Gastroesophageal sphincter (tissue), 4 donors: ENCODE measurements at places on chromosomes 5 and 9. TPM values are rescaled to one million over a fixed set of nuclear protein-coding genes. Genes with fewer than 3 reads are reported as not detected.
A peak's percentile ranks its signal among the peaks of the same experiment; 100 is the strongest.

CYFIP2 gene
- 50.6 TPM for total RNA-seq

EIF4E1B gene
- not detected for total RNA-seq

DNA sequence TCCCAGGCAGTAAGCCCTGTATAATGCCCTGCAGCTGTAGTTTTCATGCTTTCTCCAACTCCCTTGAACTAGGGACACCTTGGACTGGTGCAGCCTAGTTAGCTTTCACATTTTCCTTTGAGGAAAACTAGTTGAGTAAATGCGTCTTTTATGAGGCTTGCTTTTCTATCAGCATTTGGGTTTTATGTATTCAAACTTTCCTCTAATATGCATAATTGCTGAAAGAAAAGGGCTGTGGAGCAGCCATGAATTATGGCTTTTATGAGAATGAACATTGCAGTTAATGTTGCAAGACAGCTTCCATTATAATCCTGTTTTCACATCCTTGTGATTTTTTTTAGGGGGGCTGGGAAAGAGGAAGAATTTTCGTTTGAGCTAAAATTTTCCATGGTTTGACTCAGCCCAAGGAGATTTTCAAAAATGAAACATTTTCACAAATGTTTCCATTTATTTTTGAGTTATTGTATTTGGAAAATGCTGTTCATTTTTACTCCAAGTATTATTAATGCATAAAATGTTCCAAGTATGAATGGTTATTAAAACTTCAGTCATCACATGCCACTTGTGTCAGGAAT lies 57.9 kb upstream of the PPP3R2 start:
- no peak for ATAC-seq

- no peak for ATAC-seq
These were observed 36.7 kb downstream of the CCDC192 start for GRCh38 chr5:127739807-127740384.

- ATAC-seq: no peak
These were observed 21.2 kb upstream of the SLC12A7 start for GRCh38 chr5:1133108-1133507.

DNA sequence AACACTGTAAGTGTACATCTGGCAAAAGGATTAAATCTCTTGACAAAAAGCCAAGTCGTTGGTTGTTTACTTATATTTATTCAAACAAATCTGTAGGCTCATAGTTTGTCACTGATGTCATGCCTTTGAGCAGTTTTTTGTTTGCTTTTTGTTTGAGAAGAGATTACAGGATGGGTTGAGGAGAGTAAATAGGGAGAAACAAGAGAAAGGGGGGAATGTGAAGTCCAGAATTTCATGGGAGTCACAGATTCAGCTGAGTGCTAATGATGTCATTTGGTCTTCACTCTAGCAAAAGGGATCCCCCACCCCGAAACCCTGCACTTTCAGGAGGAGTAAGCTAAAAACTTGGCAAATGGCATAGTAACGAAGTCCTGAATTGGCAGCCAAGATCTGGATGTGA lies 337.4 kb downstream of the GLIS3 start:
- no peak for ATAC-seq

GRCh38 chr9:133889584-133890301 lies 102.4 kb downstream of the VAV2 start:
- no peak for ATAC-seq

DNA sequence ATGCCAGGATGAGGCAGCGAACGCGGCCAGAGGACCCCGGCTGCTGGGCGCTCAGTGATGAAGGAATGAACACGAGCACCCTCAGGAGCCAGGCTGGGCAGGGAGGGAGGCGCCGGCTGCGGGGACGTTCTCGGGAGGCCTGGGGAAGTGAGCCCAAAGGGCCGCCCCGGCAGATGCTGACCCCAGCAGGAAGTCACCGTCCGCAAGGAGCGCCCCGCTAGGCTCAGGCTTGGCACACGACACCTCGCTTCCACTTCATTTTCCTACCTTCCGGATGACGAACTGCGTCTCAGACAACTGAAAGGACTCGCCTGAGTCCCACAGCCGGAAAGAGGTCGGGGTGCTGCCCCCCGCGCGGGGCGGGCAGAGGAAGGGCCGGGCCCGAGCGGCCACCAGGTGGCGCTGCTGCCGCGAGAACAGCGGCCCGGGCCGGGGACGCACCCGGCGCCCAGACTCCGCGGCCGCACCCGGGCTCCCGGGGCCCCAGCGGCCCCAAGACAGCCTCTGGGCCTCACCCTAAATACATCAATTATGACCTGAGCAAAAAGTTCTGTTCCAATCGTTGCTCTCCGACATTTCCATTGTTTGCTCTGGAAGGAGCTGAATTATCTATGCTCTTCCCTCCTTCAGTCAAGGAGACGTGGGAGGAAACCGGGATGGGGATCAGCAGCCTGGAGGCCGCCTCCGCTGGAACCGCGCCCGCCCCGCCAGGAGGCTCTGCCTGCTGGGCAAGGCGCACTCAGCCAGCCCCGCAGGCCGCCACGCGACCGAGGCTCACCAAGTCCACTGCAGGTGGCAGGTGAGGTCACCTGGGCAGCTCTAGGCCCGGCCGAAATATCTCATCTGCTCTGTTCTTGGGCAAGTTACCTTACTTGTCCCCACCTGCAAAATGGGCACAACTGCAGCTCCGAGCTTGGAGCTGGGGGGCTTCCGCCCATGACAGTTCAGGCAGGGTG lies 107.0 kb downstream of the ZNF354C start:
- ATAC-seq: peak; percentile 78

DNA sequence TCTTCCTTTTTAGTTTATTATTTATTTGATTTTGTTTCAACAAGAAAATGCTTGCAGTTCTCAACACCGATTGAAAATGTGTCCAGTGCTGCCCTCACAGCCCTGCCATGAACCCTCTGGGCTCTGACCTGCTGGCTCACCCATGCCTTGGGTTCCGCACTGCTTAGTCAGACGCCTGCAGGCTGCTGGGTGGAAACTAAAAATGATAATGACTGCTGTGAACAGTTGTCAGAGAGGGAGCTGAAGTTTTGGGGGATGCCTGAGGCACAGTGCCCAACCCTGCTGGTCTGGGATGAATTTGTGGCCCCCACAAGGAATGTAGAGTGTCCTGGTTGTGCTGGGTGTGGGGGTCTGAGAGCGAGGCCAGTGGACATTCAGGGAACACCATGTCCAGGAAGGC lies 22.2 kb upstream of the CFAP157 start:
- ATAC-seq: no peak

DNA sequence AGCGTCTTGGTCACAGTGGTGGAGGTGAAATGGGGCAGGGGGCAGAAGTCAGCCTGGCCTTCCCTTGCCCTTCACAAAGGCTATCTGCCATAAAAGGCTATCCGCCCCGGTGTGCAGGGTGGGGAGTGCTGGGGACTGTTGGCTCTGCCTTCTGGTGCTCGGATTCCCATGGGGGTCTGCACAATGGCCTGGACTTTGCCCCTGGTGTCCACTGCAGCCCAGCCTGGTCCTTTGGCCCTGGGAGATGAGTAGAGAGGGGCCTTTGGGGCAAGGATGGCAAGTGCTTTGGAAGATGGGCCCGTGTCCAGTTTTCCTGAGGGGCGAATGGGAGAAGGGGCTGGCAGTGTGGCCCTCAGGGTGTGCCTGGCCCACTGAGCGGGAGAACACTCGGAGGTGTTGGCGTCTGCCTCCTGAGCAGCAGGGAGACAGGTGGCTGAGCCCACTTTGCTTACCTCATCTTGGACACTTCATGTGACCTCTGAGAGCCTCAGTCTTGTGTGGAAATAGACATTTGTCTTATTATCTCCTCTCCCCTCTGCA lies 69.9 kb downstream of the HSPA4 start:
- no peak for ATAC-seq

DNA sequence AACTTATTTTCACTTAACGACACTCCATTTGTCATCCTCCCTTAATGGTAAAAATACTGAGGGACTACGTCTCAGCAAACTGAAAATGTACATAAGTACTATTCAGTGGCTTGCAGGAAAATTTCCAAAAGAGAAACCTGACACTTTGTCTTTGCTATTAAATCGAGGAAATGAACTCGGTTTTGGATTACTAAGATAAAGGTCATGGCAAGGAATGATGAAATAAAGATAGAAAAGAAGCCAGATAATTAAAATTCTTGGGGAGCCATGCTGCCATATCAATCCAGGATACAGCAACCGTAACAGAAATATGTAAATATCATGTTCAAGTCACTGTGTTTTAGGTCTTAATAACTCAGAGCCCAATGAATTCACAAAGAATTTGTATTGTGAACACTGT lies 647.8 kb downstream of the CDH9 start:
- ATAC-seq: no peak

DNA sequence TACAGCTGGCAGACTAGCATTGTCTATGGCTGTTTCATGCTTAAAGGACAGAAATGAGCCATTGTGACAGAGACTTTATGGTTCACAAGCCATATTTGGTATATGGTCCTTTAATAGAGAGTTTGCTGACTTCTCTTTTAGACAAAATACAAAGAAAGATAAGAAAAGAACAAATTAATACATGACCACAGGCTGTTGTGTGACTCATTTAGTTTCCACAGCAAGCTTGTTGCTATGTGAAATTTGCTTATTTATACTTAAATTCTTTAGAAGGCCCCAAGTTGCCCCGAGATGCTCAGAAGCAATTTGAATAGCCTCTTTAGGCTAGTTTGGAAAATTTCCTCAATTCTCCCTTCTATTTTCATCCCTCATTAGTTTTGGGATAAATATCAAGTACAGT lies 315.3 kb upstream of the RPS23 start:
- no peak for ATAC-seq

- ATAC-seq: no peak
These were observed 168.6 kb upstream of the MVB12B start for GRCh38 chr9:126157826-126158587.

DNA sequence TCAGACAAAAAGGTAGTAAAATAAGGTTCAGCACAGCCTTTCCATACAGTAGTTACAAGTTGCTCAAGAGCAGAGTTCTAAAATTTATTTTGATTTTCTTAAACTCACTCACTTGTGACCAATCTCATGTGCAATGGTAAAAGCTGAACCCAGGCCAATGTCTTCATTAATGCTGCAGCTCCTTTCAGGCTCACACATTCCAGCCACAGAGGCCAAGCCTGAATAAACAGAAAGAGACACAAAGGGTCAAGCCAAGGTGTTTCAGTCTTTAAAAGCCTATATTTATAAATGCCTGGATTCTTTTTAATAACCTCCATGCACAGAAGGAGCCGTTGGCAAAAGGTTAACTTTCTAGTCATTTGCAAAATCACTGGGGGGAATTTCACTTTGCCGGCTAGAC lies 152.5 kb downstream of the ADAMTS6 start:
- ATAC-seq: no peak

GRCh38 chr5:121962958-121963357 lies 1.2 kb downstream of the SRFBP1 start:
- ATAC-seq: no peak
